ENCODE measurements at places on chromosomes 2 and 18.

DNA sequence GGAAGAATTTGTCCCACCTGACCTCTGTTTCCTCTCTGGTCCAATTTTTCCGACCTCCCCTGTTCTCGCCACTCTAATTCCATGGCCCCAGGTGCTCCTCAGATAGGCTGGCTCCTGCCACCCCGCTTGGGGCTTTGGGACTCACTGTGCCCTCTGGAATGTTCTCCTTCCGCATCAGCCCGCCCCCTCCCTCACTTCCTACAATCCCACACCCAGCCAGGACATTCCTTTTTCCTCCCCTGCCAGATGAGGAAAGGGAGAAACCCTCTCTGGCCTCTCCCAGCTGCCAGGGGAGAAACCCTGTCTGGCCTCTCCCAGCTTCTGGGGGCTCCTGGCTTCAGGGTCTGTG is 3.1 kb upstream of the OR6B2 start:
- no peak for DNase-seq

DNA sequence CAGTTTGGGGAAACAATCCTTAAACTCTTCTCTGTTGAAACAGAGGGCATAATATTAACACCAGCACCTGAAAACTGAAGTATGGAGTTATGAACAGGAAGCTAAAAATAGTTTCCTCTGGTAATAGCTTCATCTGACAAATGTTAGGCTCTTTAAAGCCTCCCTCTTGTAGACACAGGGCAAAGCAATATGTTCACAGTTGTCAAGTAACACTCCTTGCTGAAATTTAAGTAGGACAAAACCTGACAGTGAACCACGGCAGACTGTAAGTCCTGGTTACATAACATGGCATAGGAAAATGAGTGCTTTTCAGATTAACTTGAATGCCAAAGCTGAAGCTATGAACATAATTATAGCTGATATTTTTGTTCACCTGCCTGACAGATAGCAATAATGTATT is 172.9 kb downstream of the CMPK2 start:
- no peak for DNase-seq

DNA sequence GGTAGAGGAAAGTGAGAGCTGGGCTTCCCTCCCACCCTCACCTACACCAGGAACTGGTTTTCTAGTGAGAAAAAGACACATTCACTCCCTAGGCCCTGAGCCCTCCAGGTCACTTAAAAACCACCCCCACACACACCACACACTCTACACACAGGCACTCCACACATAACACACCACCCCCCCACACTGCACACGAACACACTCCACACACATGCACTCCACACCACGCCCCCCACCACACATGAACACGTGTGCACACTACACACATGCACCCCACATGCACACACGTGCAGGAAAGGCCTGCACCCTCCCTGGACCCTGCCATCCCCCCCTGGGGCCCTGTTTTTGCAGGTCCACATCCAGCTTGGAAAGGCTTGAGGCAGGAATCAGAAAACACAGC is 67.6 kb downstream of the RALBP1 start:
- no peak for DNase-seq

DNA sequence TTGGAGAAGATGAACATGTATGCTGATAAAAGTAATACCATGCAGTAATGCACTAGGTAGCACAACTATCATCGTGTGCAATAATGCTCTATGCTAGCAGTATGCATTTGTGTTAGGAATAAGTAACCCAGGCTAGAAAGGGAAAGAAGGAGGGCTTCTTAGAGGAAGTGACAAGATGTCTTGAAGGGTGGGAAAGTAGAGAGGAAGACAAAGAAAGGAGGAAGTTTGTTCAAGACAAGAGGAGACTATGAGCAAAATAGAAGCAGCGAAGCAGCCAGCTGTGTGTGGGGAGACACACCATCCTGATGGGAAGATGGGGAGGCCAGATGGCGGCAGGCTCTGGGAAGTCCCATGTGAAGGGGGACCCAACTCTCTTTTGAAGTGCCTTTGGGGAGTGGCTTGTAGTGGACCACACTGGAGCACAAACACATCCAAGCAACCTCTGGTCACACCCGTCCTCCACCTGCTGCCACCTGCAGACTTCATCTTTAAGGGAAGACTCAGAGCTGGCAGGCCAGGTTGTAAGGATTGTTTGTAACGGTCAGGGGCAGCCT is 39.9 kb upstream of the INHBB start:
- no peak for DNase-seq

GRCh38 chr18:36737316-36737715 is 91.5 kb downstream of the TPGS2 start:
- no peak for DNase-seq

- DNase-seq, result no peak
Measured at GRCh38 chr2:26633351-26633945, 7.7 kb downstream of the CIB4 start.

GRCh38 chr18:449374-449773 is 51.1 kb downstream of the COLEC12 start:
- DNase-seq, result no peak

DNA sequence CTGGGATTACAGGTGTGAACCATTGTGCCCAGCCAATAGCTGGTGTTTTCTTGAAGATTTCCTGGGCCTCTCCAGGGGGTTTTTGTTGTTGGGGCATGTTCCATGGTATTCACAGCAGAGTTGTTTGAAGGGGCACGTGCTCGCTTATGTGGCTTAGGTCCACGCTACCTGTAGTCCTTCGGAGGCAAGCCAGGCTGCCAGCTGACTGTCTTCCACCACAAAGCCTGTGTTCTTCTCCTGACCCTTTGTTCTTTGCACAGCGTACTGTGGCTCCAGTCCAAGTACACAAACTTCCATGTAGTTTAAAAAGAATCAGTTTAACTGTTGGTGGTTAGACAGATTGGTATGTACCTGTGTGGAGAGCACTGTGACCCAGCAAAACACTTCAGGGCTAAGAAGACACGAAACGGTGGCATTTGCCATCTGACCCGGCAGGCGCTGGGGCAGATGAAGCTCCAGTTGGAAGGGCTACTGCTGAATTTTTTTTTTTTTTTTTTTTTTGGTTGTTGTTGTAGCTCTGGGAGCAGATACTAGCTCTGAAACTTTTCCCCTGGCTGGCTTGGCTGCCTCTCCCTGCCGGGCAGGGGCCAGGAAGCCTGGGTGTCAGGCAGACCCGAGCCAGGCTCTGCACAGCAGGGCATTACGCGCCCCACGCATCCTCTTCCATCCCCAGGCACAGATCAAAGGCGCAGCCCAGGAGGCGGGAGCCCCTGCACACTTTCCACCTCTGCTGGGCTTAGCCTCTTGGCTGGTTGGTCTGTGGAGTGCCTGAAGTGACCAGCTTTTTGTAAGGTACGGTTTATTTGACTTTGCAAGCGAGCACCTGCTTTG is 5.7 kb downstream of the GREB1 start:
- no peak for DNase-seq

GRCh38 chr2:71713581-71714580 is 260.5 kb downstream of the DYSF start:
- DNase-seq, result no peak

- peak; percentile 91 for DNase-seq
Measured at GRCh38 chr2:96538487-96539214, 2.1 kb downstream of the ARID5A start.

DNA sequence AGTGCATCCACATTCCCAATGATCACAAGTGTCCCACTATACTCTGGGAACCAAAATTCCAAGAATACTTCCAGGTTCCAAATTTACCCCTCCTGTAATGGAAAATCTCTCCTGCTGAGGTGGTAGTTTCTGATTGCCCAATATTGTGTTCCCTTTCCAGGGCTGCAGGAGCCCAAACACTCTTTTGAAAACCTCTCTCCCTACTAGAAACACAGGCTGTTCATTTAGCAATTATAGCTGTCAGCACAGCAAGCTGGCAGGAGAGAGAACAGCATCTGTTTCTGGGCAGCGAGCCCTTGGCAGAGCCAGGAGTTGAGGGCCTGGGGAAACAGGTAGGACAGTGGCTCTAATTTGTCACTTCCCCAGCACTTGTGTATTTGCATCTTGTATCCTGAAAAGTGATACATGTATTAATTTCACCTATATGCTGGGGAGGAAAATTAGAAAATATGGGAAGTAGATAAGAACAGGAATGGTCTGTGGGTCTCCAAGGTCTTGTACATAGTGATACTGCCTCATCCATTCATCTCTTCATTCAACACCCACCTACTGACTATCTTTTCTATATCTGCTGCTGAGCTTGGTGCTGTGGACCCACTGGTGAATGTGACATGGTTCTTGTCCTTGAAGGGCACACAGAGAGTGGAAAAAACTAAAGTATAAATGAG is 16.9 kb upstream of the PAIP2B start:
- no peak for DNase-seq

- DNase-seq, result no peak
Measured at GRCh38 chr2:88582030-88582429, 45.2 kb downstream of the EIF2AK3 start.

- DNase-seq, result no peak
Measured at GRCh38 chr2:78780256-78780655, 245.2 kb upstream of the REG3G start.

GRCh38 chr2:143284087-143284675 is 155.0 kb downstream of the ARHGAP15 start:
- DNase-seq, result peak; percentile 3

DNA sequence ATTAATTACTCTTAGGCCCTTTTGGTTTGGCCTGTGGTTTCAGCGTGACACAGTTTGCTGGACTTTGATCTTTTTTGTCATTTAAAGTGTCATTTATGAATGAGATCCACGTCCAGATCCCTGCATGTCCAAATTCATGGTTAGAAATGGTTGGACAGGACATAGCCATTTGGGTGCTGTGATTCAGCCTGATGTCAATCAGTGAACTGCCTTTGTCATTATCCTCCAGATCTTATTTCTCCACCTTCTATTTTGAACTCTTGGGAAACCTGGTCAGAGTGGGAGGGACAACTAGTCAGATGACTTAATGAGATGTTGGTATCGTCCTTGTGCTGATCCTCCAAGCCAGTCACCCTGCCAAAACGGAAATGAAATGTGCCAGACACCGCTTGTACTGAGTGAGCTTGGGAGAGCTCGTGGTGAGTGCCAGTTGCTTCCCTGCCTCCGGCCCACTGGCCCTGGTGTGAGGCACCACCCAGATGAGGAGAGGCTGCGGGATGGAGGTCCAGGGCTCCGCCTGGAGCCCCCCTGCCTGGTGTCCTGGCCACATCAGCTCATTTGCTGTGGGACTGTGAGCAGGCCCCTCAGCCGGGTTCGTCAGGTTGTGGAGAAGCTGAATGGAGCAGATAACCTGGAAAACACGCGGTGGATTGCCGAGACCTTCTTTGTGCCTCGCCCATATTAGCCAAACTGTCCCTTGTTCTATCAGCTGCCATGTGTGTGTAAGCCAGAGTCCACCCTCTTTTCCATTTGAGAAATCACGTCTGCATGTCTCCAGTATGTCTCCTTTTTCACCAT is 70.1 kb downstream of the DGKD start:
- DNase-seq, result no peak

DNA sequence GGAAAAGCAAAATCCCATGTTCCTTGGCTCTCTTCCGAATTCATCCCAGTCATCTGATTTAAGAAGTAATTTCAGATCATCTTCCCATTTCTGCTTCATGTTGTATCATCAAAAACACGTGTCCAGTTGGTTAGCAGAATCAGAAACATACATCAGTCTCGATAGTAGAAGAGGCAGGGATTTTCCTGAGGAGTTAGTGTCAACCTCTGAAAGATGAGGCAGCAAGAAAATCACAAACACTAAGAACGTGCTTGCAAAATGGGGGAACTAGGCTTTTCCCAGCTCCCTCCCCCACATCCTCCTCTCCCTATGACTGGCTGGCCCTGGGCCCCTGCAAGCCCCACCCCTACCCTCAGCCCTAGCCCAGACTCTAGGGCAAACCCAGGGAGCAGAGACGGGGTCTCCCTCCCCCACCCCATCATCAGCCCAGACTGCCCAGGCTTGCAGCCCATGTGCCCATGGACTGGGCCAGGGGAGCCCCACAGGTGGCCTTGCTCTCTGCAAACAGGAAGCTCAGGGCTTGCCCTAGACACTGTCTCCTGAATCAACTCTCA is 161.0 kb upstream of the ID2 start:
- no peak for DNase-seq

GRCh38 chr2:141741652-141742051 is 389.2 kb downstream of the LRP1B start:
- DNase-seq, result no peak

GRCh38 chr2:202186641-202187202 is 51.7 kb downstream of the SUMO1 start:
- DNase-seq, result no peak

DNA sequence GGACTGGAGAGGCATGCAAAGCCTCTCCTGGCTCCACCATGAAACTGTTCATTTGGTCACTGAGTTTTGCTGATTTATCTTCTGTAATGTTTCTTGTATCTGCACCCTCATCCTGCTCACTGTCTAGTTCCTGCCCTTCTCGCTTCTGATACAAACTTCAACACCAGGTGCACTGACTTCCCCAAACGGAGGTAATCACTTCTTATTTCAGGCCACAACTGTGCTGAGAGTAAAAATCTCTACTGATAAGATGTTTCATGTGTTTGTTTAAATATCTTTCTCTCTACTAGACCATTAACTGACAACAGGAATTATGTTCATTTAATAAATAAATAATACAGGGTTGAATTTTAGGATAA is 10.9 kb upstream of the NT5C1B start:
- DNase-seq, result no peak

DNA sequence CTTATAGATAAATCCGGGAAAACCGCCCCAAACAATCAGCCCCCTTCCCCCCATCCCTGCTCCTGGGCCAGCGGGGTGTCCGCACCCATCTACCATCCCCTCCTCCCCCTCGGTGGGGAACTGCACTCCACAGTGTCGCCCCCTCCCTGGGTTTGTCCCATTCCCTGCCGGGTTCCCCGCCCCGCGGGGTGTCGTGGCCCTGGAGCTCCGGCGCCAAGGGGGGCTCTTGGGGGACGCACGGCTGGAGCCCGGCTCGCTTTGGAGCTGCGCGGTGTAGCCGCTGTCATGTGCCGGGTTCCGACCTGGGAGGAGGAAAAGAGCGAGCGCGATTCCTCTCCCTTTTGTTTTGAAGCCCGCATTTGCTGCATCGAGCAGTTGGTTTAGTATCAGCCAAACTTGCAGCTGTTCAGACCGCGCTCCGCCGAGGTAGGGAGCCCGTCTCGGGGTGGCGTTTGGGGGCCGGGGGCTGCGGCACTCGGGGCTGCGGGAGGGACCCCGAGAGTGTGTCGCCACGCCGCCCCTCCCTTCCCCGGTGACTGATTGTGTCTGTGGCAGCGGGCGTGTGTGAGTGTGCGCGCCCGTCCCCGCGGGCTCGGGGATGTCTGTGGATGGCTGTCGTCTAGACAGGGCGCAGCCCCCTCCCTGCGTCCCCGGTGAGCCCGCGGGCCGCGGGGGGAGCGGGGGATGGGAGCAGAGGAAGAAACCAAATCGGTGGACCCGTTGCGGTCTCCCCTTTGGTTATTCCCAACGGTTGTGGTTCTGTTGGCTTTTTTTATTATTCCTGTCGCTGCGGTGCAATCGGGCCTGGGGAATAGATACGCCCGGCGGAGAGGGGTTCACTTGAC is 797 bp downstream of the CTIF start:
- peak; percentile 3 for DNase-seq

GRCh38 chr2:119680457-119681202 is 1.6 kb downstream of the TMEM177 start:
- no peak for DNase-seq

DNA sequence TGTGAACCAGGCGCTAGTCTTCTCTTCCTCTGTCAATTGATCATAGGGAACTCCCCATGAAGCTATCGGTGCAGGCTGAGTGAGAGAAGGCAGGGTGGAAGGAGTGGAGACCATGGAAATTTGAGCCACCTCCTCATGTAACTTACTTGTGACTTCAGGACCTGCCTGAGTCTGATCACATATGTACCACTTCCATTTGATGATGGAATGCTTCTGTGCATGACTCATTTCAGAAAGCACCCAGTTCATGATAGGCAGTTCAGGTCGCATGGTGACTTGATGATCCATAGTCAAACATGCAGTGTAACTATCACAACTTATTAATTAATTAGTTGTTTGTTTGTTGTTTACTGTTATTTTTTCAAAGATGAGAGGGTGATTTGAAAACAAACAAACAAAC is 1296.7 kb downstream of the SUCLG1 start:
- DNase-seq, result no peak

Data from activated T-helper 1 cell treated with anti-CD3 and anti-CD28 coated beads, Interleukin-2, amount 50 U/mL, for 16 hours (primary cell).